Effector CD4-positive, alpha-beta T cell (primary cell): ENCODE measurements at places on chromosomes 11 and 22.

DNA sequence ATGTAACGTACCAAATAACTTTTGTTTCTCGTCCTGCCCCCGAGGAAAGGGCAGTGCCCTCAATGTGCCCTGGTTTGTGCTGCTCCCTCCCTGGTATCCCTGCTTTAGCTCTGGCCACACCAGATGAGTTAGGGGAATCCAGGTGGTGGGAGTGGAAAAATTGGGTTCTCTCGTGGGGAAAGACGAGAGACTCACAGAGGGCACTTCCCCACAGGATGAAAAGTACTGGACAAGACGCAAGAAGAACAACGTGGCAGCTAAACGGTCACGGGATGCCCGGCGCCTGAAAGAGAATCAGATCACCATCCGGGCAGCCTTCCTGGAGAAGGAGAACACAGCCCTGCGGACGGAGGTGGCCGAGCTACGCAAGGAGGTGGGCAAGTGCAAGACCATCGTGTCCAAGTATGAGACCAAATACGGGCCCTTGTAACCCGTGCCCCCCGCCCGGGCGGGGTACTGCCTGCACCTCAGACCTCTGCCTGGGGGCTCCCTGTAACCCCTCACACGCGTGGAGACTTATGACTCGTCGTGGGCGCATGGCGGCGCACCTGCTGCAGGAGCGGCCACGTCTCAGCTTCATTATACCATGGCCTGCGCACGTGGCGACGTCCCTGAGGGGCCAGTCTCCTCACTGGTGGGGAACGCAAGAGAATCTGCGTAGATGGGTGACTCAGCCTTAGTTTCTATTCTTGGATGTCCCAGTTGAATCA is 13.9 kb downstream of the TEF start:
- DNase-seq = no peak

DNA sequence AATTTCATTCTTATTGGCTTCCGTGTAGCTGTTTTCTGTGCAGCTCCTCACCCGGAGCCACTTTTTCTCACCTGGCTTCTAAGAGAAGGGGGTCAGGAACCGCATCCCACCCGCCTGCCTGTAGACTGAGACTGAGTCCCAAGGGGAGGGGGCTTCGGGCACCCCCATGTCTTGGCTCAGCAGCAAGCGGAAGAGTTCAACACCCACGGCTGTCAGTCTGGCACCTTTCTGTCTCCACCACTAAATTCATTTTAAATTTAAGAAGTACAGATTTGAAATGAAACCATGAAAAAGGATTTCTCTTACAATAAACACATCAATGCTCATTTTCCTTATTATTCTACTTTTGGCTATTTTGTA is 66.7 kb downstream of the EFCAB6 start:
- no peak for DNase-seq

GRCh38 chr11:61092908-61093763 is 9.2 kb upstream of the CD5 start:
- DNase-seq = no peak

DNA sequence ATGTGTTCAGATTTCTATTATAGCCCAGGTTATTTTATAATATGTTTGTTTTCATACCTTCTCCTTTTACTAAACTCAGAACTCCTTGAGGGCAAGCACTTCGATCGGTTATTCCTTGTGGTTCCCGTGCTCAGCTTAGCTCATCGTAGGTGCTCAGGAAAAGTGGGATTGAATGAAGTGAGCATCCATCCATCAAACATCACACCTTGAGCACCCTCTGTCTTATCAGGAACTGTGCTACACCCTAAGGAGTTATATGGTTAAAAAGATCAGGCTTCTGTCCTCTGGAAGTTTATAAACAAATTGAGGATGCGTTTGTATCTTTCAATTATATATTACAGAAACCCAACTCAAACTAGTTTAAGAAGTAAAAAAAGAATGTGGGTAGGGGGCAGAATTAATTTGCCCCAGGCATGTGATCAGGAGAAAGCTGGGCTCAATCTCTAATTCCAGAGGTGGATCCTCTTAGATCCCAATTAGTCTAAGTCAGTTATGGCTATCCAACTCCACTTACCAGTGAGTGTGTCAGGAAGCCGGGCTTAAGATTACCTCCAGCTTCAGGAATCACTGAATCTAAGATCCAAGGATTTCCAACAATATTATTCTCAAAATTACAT is 59.9 kb upstream of the RRAS2 start:
- no peak for DNase-seq

DNA sequence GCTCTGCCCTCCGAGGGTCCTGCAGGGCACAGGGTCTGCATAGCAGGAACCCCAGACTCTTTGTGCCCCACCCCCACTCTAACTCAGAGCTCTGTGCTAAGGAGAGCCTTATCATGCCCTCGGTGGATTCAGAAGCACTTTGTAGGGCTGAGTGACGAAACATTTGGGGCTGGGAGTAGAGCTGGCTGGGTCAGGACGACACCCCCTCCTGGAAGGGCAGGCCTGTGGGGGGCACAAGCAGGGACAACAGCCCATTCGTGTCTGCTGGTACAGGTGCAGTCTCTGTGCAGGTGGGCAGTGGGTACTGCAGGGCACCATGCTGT is 8.9 kb downstream of the APOBEC3A start:
- DNase-seq = no peak

GRCh38 chr11:8831861-8832260 is 79.1 kb upstream of the AKIP1 start:
- no peak for DNase-seq

GRCh38 chr11:117191680-117192400 is 7.3 kb upstream of the TAGLN start:
- DNase-seq = no peak

DNA sequence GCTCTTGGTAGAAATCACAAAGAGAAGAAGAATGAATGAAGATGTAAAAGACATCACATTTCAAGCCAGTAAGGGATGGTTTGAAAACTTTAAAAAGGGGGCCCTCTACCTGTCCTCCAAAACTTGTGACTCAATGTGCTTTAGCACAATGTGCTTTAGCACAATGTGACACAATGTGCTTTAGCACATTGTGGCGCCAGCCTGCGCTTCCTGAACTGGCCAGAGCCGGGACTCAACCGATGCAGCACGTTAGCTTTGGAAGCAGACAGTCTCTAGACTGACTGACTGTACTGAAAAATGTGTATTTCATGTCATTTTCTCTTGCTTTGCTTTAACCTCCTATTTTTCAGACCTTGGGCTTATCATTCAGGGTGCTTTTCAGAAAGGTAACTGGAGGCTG is 63.5 kb downstream of the FAM83F start:
- no peak for DNase-seq

DNA sequence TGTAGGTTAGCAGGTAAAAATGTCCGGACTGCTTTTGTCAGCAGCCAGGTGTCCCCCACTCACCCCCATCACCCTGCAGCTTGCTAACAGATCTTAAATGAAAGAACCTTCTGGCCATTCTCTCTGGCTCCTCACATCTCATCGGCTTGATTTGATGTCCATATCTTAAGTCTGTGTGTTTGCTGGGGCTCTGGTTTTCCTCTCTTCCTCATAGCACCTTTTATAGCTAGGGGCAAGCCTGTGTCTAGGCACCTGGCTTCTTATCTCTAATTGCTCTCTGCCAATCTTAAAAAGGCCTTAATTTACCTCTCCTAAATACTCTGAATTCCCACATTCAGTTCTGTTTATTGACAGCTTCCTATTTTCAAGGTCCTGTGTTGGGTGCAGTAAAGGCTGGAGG is 72.0 kb downstream of the ARHGAP42 start:
- DNase-seq = no peak

- DNase-seq = no peak
Observed at GRCh38 chr22:31604746-31605705, 57.0 kb downstream of the PISD start.

- no peak for DNase-seq
Observed at GRCh38 chr22:29480512-29481264, 670 bp downstream of the NEFH start.

DNA sequence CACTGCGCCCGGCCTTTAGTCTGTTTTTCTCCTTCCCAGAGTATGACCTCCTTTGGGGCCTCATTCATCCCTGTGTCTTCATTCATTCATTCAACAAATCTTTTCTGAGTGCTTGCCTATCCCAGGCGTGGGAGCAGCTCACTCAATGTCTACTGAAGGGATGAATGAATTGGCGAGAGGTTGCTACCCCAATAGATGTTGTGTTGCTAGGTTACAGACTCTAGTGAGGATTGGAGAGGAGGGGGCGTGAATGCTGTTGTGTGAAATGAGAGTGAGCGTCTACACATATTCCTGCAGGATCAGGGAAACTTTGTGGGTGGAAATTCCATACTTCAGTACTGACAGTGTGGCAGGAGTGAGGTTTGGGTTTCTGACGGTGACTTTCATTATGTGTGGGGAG is 55.5 kb upstream of the EP300 start:
- DNase-seq = no peak

GRCh38 chr22:44686873-44687600 is 15.0 kb upstream of the PRR5 start:
- no peak for DNase-seq

GRCh38 chr11:10407055-10407454 is 48.0 kb upstream of the AMPD3 start:
- DNase-seq = no peak

GRCh38 chr11:108958368-108959104 is 293.7 kb downstream of the DDX10 start:
- no peak for DNase-seq

DNA sequence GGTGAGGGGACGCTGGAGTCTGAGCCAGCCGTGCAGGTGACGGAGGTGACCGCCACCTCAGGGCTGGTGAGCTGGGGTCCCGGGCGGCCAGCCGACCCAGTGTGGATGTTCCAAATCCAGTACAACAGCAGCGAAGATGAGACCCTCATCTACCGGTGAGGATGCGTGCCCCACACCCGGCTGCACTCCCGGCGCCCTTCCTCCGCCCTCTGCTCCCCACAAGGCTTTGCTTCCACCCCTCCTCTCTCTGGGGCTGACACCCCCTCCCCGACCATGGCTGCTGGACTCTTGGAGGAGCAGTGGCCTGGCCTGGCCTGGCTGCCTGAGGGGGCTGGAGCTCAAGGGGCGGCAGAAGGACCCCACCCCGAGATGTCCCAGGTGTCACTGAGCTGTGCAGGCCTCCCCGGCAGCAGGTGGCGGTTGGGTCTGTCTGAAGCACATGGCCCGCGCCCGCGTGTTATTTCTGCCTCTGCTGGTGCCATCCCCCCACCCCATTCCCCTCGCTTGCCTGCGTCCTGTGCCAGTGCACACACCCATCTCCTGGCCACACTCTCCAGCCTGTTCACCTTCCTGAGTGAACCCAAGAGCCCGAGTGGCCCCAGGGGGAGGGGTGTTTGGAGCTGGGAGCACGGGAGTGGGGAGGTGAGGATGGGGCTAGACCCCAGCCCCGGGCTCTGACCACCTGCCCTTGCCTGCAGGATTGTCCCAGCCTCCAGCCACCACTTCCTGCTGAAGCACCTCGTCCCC is 2.2 kb downstream of the LRFN4 start:
- no peak for DNase-seq

- DNase-seq = peak; percentile 52
Observed at GRCh38 chr11:61516675-61517572, 8.4 kb downstream of the LRRC10B start.

GRCh38 chr11:72041364-72042063 is 38.8 kb downstream of the NUMA1 start:
- DNase-seq = peak; percentile 28

GRCh38 chr11:12098601-12099000 is 11.8 kb upstream of the MICAL2 start:
- no peak for DNase-seq

DNA sequence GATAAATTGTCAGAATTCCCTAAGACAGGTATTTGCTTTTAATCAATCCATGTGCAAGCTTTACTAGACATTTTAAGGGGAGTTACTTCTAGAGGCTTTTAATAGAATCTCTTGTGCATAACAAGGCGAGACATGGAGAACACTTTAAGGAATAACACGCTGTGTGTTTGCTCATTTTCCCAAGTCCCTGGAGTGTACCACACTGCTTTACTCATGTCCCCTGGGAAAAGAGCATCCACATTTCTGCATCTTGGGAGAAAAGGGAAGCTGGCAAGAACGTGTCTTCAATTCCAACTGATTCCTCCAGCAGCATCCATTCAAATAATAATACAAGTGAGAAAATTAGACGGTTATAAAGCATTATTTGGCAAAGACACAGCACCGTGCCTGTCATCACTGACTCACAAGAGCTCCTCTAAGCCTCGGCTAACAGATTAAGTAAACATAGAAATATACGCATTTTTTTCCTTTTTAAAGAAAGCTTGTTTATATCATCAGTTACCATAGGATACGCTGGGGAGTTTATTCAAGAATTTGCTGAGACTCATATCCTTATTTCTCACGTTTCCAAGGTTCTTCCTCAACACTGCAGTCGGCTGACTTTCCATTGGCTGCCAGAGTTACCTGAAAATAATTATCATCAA is 121.5 kb downstream of the CD44 start:
- no peak for DNase-seq

- no peak for DNase-seq
Observed at GRCh38 chr11:47508240-47508957, 44.5 kb downstream of the CELF1 start.

DNA sequence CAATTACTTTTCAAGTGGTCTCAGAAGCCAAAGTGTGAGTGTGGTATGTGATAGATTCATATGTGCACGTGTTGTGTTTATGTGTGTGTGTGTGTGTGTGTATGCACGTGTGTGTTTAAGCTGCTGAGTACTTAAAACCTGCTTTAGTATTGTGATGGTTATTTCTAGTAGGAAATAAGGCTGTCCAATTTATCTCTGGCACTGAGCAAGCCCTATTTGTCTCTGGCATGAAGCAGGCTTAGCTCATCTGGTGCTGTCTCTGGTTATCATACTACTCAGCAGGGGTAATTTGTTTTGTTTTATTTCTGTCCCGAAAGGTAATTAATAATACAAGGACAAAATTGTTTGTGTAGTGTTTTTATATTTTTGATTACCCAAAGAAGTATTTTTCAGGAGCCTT is 333.7 kb downstream of the FAT3 start:
- no peak for DNase-seq

- DNase-seq = no peak
Observed at GRCh38 chr22:48708558-48709245, 1119.0 kb downstream of the BRD1 start.

DNA sequence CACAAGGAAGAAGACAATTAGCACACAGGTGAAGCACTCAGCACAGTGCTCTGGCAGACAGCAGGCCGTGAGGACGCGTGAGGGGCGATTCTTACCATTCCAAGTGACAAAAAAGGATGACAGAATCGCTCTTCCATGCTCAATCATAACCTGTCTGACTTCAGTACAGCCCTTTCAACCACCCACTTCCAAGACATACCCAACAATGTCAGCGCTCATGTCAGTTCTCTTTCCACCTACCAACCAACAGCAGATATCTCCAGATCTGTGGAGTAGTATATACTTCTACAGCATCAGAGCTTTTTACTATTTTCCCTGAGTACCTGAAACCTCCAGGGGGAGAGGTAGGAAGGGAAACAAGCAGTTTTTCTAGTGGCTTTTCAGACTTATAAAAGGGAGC is 40.2 kb downstream of the MORC2 start:
- DNase-seq = no peak

DNA sequence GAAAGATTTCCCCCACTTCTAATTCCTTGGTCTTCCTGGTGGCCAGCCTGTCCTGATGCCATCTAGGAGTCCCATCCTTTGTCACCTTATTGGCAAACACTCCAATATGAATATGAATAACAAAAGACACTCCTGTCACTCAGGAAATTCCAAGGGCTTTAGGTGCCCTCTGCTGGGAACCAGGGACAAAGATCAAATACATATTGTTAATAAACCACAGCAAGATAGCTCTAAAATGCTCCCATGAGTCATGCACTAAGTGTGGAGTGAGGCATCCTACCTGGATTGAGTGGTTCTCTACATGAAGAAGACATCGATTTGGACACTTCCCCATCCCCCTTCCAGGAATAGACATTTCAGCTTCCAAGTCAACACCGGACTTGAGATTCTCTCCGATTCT is 823.6 kb downstream of the TBC1D22A start:
- DNase-seq = no peak

- DNase-seq = no peak
Observed at GRCh38 chr22:44586999-44587736, 89.1 kb upstream of the RTL6 start.
